Body of pancreas (tissue), 4 donors: ENCODE measurements at places on chromosomes 13 and 19. TPM values are rescaled to one million over a fixed set of nuclear protein-coding genes. Genes with fewer than 3 reads are reported as not detected.

GRCh38 chr13:80118099-80118498 lies 222.8 kb downstream of the SPRY2 start:
- peaks cover 3% of the 10 kb centered on the region for H3K4me1 ChIP-seq
- no peak for DNase-seq
- no peak overlapping the region for H3K27ac ChIP-seq
- no peaks in the 10 kb centered on the region for H3K27me3 ChIP-seq
- H3K4me3 ChIP-seq: no peak overlapping the region

The ZNF93 gene
- 5.4 TPM for total RNA-seq

GRCh38 chr13:64206430-64207225 lies 2791.0 kb upstream of the PCDH20 start:
- no peak for DNase-seq
- H3K27me3 ChIP-seq: no peaks in the 10 kb centered on the region
- H3K36me3 ChIP-seq: no peaks in the 10 kb centered on the region
- no peaks in the 10 kb centered on the region for H3K4me1 ChIP-seq
- no peak overlapping the region for H3K4me3 ChIP-seq
- H3K27ac ChIP-seq: no peak overlapping the region

The SHC2 gene
- 119 TPM for total RNA-seq

DNA sequence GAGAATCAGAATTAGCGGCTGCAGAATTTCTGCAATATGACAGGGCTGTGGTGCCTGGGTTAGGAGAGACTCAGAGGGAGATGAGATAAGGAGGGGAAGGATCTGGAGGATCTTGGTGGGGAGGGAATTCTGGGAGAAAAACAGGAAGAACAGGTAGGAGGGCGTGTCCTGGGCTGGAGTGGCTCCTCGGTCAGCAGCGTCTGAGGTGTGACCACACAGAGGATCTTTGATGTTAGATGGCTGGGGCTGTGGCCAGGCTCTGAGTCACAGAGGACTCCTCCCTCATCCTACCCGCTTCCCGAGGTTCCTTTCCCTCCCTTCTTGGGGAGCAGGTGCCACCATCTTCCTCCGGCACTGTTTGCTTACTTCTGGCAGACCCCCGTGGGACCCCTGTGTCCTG lies 6.4 kb upstream of the KLK6 start:
- no peaks in the 10 kb centered on the region for H3K27me3 ChIP-seq
- H3K4me1 ChIP-seq: no peaks in the 10 kb centered on the region
- H3K4me3 ChIP-seq: no peak overlapping the region
- H3K27ac ChIP-seq: no peak overlapping the region
- H3K36me3 ChIP-seq: no peaks in the 10 kb centered on the region

DNA sequence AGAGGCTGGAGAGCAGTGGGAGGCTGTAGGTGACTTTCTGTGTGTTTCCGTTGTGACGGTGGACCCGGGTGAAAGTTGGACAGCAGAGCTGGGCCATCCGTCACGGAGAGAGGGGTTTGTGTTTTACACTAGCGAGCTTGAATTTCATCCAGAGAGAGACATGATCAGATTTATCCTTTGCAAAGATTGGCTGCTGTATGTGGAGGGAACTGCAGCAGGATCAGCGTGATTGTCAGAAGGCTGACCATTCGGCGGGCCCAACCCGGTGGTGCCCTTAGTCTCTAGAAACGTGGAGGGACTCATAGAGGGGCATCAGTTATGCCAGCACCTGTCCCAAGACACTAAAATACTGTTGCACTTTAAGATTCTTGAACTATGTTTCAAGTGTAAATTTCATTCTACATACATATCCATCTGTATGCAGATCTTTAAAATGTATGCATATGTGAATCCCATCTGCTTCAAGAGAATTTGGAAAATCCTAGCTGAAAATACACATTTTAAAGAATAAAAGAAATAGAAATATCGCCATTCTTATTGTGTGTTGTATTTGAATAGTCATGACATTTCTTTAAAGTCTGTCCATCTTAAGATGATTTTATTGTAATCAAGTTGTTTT lies 7.0 kb downstream of the FAM124A start:
- H3K4me1 ChIP-seq: peaks cover 9% of the 10 kb centered on the region
- DNase-seq: no peak
- no peak overlapping the region for H3K27ac ChIP-seq

- H3K27ac ChIP-seq: no peak overlapping the region
- H3K4me1 ChIP-seq: peaks cover 13% of the 10 kb centered on the region
- no peak for DNase-seq
Measured at GRCh38 chr19:41174297-41174928, 18.6 kb upstream of the CYP2S1 start.

DNA sequence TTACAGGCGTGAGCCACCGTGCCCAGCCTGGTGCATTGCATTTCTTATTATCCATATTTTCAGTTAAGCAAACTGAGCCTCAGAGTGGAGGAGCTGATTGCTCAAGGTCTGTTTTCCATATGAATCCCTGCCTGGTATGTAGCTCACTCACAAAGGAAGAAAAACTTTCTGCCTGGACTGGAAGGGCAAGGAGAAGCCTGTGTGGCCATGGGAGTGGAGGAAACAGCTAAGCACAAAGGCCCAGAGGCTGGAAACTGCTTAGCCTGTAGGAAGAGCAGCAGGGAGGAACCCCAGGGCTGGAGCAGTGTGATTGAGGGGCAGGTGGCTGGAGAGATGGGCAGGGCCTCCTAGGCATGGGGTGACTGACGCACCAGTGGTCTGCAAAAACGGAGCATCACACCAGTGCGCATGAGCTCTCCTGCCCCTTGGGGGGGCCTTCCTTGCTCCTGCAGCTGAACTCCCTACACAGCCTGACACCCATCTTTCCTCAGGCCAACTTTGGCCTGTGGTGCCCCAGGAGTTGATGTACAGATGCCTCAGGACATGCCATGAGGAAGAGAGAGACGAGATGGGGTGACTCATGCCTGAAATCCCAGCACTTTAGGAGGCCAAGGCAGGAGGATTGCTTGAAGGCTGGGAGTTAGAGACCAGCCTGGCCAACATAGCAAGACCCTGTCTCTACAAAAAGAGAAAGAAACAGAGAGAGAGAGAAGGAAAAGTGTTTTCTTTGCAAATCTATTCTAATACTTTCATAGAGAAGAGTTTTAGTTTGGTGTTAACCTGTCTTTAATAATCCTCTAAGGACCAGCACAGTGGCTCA lies 2.8 kb upstream of the HNRNPM start:
- DNase-seq: no peak
- no peak overlapping the region for H3K27ac ChIP-seq
- no peak overlapping the region for H3K4me3 ChIP-seq

DNA sequence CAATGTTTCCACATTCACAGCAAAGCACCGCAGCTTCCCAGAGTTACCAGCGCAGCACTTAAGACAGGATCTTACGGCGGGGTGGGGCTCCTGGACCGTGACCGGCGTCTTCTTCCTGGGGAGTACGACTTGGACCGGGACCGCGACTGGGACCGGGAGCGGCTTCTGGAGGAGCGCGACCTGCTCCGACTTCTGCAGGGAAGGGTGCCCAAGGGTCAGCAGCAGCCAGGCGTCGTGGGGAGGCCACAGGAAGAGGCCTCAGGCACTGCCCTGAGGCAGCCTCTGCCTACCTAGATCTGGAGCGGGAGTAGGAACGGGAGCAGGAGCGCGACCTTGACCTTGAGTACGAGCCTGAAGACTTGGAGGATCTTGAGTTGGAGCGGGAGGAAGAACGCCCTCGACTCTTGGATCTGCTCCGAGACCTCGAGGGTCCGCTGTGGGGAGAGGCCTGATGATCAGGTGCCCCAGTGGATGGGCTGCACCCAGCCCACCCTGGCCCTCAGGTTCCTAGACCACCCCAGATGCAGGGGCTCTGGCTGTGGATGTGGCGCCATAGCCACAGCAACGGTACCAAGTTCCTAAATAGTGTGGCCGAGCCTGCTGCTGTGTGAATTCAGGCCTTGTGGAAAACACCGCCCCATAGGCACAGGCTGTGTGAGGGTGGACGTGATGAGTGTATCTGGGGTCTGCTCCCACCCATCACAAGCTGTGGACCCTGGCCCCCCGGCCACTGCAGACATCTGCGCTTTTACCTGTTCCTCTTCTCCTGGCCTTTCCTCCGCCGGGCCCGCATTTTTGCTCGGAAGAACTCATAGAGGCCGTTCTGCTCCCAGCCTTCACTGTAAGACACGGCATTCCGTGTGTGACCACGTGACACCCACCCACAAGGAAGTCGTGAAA lies 21.9 kb downstream of the CHERP start:
- H3K27me3 ChIP-seq: no peaks in the 10 kb centered on the region
- DNase-seq: no peak
- peaks cover 25% of the 10 kb centered on the region for H3K36me3 ChIP-seq

- H3K27me3 ChIP-seq: no peaks in the 10 kb centered on the region
- no peaks in the 10 kb centered on the region for H3K36me3 ChIP-seq
- H3K4me3 ChIP-seq: no peak overlapping the region
- DNase-seq: no peak
Measured at GRCh38 chr13:89163096-89163495, 1491.9 kb downstream of the SLITRK5 start.

- H3K27ac ChIP-seq: no peak overlapping the region
- no peaks in the 10 kb centered on the region for H3K4me1 ChIP-seq
- DNase-seq: no peak
- H3K27me3 ChIP-seq: no peaks in the 10 kb centered on the region
- H3K4me3 ChIP-seq: no peak overlapping the region
Measured at GRCh38 chr13:73934215-73934641, 200.0 kb downstream of the KLF12 start.

DNA sequence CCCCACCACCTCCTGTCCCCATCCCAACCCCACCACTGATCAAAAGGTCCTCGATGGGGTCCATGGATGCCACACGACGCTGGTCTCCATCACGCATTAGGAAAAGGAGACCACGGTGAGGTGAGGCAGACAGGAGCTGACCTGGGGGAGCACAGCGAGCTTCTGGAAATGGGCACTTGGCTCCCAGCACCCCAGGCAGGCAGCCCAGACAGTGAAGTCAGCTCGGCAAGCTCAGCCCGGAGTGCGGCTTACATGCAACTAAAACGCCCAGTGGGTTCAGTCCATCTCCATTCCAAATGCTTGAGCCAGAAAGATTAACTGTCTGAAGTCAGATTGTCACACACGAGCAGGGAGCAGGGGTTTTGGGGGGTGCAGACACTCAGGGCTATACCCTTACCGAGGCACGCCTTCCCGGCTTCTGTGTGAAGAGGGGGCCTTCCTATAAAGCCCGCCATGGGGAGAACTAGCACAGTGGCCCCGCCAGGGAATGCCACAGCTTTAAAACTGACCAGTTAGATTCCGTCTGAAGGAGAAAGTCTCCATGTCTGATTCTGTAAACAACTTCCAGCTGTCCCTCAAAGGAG lies 79.4 kb downstream of the SPACA7 start:
- H3K36me3 ChIP-seq: no peaks in the 10 kb centered on the region
- no peak for DNase-seq
- H3K27me3 ChIP-seq: no peaks in the 10 kb centered on the region
- H3K4me1 ChIP-seq: peaks cover 12% of the 10 kb centered on the region

DNA sequence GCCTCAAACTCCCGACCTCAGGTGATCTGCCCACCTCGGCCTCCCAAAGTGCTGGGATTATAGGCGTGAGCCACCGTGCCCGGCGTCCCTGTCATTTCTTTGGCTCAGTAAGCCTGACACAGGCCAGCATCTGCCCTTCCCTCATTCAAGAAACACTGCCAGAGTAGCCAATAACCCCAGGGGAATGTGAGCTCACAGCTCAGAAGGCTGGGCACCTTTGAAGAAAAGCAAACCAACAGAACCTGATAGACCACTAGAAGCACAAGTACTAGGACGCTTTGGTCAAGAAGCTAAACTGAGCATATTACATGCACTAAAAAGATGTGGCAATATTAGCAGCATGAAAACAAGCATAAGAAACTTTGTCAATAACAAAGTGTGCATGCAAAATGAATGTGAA lies 14.2 kb downstream of the SIGLEC5 start:
- no peak for DNase-seq
- no peak overlapping the region for H3K27ac ChIP-seq
- H3K36me3 ChIP-seq: no peaks in the 10 kb centered on the region
- no peak overlapping the region for H3K4me3 ChIP-seq
- no peaks in the 10 kb centered on the region for H3K4me1 ChIP-seq
- H3K27me3 ChIP-seq: no peaks in the 10 kb centered on the region

DNA sequence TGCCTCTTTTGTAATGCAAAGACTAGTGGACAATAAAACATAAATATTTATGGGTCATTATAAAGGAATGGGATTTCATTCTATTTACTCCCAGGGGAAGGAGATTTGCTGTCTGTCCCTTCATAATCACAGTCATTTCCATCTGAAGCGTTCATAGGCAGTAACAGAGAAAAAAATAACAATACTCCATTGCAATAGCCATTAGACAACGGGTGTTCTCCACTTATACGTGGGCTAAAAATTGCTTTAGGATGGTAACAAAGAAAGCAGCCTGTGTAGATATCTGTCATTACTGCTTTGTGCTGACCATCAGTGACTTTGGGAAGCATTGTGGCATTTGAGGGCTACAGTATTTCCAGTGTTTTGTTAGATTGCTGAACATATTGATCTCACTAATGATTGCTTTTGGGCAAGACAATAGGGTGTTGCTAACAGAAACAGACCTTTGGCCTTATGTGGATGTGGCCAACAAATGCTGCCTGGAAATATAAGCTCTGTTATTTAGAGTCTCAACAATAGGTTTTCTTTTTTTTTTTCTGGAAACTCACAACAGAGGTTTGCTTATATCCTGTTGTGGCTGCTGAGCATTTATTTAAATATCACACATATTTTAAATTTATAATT lies 355.2 kb downstream of the MTUS2 start:
- H3K4me3 ChIP-seq: no peak overlapping the region
- H3K27me3 ChIP-seq: no peaks in the 10 kb centered on the region
- no peaks in the 10 kb centered on the region for H3K36me3 ChIP-seq
- no peak for DNase-seq

DNA sequence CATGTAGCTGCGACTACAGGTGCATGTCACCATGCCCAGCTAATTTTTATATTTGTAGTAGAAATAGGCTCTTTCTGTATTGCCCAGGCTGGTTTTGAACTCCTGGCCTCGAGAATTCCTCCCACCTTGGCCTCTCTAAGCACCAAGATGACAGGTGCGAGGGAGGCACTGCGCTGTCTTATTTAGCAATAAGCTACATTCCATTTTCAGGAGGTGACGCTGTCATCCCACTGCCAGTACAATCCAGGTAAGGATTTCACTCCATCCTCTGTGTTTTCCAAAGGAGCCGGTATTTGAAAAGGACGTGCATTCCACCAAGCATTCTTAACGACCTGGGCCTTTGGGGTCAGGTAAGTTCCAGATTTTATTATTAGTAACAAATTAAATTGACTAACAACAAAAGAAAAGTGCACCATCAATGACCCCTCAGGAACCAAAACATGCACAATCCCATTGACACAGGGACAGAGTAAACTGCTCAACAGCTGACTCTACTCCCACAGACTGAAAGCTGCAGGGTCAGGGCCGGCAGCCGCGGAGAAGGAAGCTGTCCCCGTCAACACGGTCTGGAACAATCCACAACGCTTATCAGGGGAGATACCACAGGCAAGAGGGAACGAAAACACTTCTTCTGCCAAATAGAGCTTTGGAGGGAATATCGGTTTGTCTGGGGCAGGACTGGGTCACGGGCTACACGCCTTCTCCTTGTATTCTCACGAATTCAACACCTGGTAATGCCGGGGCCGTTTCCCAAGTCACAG lies 82.8 kb downstream of the INSR start:
- H3K4me1 ChIP-seq: peaks cover 99% of the 10 kb centered on the region
- peak overlapping the region; percentile 96 for H3K27ac ChIP-seq
- no peaks in the 10 kb centered on the region for H3K36me3 ChIP-seq
